ENCODE measurements at places on chromosomes 2 and 18.
A peak's percentile ranks its signal among the peaks of the same experiment; 100 is the strongest.

- DNase-seq = no peak
These were observed 43.9 kb upstream of the NEMP2 start for GRCh38 chr2:190578158-190579057.

GRCh38 chr18:54766634-54767033 lies 61.6 kb upstream of the RAB27B start:
- no peak for DNase-seq

GRCh38 chr2:231655894-231656293 lies 52.4 kb upstream of the PTMA start:
- DNase-seq = no peak

- DNase-seq = peak; percentile 3
These were observed 38.9 kb downstream of the CTAGE1 start for GRCh38 chr18:22378672-22379282.

GRCh38 chr18:72692086-72692485 lies 147.9 kb upstream of the CBLN2 start:
- no peak for DNase-seq

DNA sequence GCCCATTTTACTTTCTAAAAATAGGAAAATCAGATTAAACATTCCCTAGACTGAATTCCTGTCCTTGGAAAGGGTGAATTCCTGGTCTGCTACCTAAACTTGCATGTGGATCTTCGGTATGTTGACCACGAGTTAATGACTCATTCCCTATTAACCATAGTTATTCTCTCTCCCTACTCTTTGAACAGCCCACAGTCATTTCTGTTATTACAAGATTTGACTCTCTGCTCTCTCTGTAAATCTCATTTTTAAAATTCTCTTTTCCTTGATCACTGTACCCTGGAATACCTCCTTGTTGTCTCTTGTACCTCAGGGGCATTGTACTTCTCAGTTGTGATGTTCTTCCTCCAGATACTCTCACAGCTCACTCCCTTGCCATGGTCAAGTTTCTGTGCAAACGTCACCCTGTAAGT lies 92.0 kb upstream of the GULP1 start:
- DNase-seq = no peak

- no peak for DNase-seq
These were observed 98.0 kb downstream of the PTPN4 start for GRCh38 chr2:119857742-119858141.

GRCh38 chr2:175342085-175342484 lies 160.6 kb upstream of the ATP5MC3 start:
- no peak for DNase-seq

DNA sequence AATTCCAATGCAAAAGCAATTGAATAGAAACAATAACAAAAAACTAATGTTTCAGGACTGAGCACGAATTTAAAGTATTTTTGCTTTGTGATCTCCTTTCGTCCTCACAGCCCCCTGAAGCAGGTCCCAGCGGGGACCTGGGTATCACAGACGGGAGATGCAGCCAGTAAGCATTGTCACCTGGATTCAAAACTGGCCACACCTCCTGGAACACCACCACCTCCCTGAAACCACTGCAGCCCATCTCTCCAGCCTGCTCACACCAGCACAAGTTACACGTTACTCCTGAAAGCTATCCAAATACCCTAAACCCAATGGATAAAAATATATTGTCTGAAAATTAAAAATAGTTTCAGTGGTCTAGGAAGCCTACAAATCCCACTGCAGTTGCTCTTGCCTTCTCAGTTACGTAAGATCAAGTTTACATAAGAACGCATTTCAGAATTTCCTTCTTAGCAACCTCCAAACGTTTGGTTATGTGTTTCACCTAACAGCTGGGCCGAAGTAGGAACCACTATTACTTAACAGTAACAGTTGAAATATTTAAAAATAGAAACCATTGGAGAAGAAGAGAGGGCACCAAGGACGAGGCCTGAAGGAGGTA lies 178.0 kb downstream of the HDAC4 start:
- no peak for DNase-seq

- no peak for DNase-seq
These were observed 150.6 kb downstream of the AGPS start for GRCh38 chr2:177543007-177543760.

GRCh38 chr18:57831597-57832377 lies 28.7 kb upstream of the ATP8B1 start:
- no peak for DNase-seq

- DNase-seq = no peak
These were observed 133.9 kb downstream of the ZNF532 start for GRCh38 chr18:58998401-58999203.

DNA sequence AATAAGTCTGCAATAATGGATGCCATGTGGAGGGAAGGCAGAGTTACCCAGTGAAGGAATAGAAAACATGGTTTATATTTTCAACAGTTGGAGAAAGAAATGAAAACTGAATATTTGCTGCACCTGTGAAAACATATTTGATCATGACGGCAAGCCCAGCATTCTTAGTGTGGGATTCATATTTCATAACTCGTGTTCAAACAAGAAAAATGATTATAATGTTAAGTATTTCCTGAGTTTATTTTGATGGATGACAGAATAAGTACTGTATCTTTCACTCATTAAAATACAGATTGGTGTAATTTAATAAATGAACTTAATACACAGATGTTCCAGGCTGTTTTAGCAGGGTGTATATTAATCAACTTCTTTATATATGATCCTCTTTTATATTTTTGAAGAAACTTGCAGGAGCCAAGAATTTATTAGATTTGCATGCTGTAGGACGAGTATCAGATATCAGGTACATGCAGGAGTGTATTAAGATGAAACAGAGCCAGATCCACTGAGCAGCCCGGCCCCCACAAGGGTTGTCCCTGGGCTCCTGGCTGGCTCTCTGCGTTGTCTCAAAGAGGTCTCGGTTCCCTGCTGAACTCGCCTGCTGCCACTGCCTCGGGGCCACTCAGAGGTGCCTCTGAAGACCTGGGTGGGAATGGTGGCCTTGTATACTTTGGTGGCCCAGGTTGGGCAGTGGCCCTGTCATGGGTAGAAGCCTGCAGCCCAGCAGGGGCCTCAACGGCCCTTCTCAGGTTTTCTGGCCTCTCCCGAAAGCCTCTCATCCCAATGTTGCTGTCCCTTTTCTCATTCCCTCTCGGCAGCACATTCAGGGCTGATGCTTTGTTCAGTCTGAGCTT lies 95.0 kb upstream of the LDAH start:
- DNase-seq = no peak

- no peak for DNase-seq
These were observed 35.0 kb upstream of the PTH2R start for GRCh38 chr2:208371634-208371935.

- DNase-seq = no peak
These were observed 45.4 kb downstream of the SOWAHC start for GRCh38 chr2:109659396-109660045.

DNA sequence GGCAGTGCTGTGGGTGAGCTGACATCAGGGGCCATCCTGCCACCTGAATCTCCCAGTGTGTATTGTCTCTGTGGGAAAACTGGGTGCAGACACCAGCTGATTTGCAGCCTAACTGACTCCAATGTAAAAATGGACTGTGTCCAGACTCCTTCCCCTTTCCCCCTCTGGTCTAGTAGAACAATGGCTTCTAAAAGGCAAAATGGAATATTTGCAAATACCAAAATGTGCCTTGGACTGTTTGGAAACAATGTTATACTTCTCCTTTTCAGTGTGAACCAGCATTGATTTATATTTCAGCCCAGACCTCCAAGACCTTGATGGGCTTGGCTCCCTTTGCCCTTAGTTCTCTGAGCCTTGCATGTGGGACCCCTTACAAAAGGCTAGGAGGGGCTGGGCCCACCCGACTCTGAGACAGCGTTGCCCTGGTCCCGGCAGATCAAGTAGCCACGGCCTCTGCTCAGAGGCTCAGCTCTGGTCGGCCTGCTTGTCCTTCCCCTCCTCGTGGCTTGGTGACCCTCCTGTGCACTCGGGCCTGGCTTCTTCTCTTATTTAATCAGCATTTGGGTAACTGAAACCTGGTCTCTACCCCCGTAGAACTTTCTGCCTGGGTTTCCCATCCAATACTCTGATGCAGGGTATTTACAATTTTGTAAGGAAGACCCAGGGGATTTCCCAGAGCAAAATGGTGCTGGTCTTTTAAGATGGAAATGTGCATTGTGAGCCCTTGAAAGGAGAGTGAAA lies 18.0 kb upstream of the ACKR3 start:
- no peak for DNase-seq

GRCh38 chr2:117523267-117523666 lies 291.2 kb upstream of the DDX18 start:
- DNase-seq = no peak

- peak; percentile 9 for DNase-seq
These were observed 85.8 kb downstream of the SH3RF3 start for GRCh38 chr2:109214651-109215371.

GRCh38 chr2:219042750-219043149 lies 1.4 kb upstream of the CFAP65 start:
- no peak for DNase-seq

- no peak for DNase-seq
These were observed 840.9 kb downstream of the GALR1 start for GRCh38 chr18:78090584-78090983.

GRCh38 chr2:86441392-86441881 lies 266 bp downstream of the KDM3A start:
- DNase-seq = no peak
